ENCODE measurements at places on chromosomes 1 and 21.

GRCh38 chr1:9639227-9639626 lies 12.3 kb upstream of the PIK3CD start:
- no peak overlapping the region for H3K27ac ChIP-seq
- H3K27me3 ChIP-seq = peaks cover 3% of the 10 kb centered on the region
- H3K4me1 ChIP-seq = no peaks in the 10 kb centered on the region
- H3K4me3 ChIP-seq = no peak overlapping the region
- no peak for DNase-seq

- no peak overlapping the region for H3K4me3 ChIP-seq
- no peaks in the 10 kb centered on the region for H3K36me3 ChIP-seq
- no peak overlapping the region for H3K27ac ChIP-seq
- DNase-seq = no peak
Measured at GRCh38 chr1:101262630-101263348, 26.0 kb downstream of the S1PR1 start.

DNA sequence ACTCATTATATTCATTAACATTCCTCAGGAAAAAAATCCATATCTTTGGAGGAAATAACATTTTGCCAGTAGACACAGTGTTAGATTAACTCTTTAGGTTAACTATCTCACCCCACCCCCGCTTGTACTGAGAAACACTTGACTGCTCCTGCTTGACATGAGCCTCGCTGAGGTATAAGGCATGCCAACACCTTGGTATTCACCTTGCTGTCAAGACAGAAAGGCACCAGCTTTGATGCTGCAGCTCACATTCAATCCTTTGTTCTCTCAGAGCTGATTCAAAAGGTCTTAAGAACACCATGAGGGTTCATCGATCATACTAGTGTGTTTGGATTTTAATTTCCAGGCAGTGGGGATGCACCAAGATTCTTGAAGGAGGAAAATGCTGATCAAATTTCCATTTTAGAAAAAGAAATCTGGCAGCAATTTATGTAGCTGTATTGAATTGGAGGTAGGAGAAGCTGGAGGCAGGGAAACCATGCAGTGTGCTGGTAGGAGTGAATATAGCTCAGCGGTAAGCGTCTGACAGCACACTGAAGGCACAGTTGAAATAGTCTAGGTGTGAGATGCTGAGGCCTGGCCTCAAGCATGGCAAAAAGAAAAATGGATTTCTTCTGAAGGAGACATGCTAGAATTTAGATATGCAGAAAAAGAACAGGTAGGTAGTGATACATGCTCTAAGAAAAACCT lies 108.0 kb upstream of the ST6GALNAC5 start:
- no peak overlapping the region for H3K4me3 ChIP-seq
- H3K4me1 ChIP-seq = no peaks in the 10 kb centered on the region
- H3K27ac ChIP-seq = no peak overlapping the region
- DNase-seq = no peak

- H3K27ac ChIP-seq = no peak overlapping the region
- no peaks in the 10 kb centered on the region for H3K4me1 ChIP-seq
- no peak overlapping the region for H3K4me3 ChIP-seq
Measured at GRCh38 chr21:44751799-44752636, 40.6 kb upstream of the TSPEAR start.

GRCh38 chr1:44315521-44315920 lies 39.5 kb downstream of the ERI3 start:
- H3K36me3 ChIP-seq = peaks cover 3% of the 10 kb centered on the region
- no peak for DNase-seq
- H3K4me3 ChIP-seq = no peak overlapping the region
- H3K27ac ChIP-seq = no peak overlapping the region

- peaks cover 4% of the 10 kb centered on the region for H3K4me1 ChIP-seq
- H3K27me3 ChIP-seq = peaks cover 9% of the 10 kb centered on the region
- no peaks in the 10 kb centered on the region for H3K36me3 ChIP-seq
- H3K4me3 ChIP-seq = no peak overlapping the region
Measured at GRCh38 chr1:22418933-22419382, 32.7 kb upstream of the ZBTB40 start.

- no peak overlapping the region for H3K4me3 ChIP-seq
- DNase-seq = no peak
- H3K36me3 ChIP-seq = peaks cover 24% of the 10 kb centered on the region
- H3K27me3 ChIP-seq = no peaks in the 10 kb centered on the region
- H3K4me1 ChIP-seq = peaks cover 3% of the 10 kb centered on the region
Measured at GRCh38 chr1:31663622-31664452, 19.2 kb upstream of the PEF1 start.

DNA sequence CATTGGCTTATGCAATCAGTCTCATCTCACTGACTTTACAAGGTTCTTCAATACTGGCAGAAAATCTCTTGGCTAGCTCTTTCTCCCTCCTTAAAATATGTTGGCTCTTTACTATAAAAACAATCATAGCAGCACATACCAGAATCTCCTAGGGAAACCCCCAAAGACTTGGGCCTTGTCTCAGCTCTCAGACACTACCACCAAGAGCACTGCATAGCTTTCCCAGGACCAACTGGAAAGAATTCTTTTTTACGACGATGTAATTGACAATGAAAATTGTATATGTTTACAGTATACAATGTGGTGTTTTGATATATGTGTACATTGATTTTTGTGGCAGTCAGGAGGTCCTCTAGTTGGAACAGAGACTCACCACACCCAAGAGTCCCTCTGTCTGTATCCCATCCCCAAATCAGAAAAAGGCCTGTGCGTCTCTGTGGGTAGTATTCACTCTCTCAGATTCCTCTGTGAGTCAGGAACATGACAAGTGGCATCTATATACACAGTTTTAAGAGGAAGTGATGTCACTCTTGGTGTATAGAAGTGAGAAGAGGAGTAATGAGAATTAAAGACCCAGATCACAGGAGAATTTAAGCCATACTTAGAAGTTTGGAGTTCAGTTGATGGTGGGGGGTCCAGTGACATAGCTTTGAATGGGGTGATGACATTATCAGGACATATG lies 21.1 kb downstream of the SMAP2 start:
- no peaks in the 10 kb centered on the region for H3K27me3 ChIP-seq
- no peak for DNase-seq
- H3K36me3 ChIP-seq = no peaks in the 10 kb centered on the region
- no peak overlapping the region for H3K4me3 ChIP-seq
- peaks cover 16% of the 10 kb centered on the region for H3K4me1 ChIP-seq
- no peak overlapping the region for H3K27ac ChIP-seq

DNA sequence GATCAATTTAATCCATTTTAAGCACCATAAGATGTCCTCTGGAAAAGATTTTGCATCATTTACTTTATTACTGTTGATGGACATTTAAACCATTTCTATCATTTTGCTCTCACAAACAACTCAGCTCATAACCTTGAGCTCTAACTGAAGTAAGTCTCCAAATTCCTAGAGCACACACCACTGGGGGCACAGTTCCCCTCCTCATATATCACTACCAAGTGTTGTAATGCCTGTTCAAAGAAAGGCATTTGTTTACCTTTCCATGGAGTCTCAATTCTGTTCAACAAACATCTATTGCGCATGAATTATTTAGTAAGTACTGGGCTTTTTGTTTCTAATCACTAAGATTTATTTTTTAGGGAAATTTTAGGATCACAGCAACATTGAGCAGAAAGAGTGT lies 8.9 kb upstream of the OMA1 start:
- H3K4me1 ChIP-seq = no peaks in the 10 kb centered on the region
- no peak overlapping the region for H3K4me3 ChIP-seq
- no peak overlapping the region for H3K27ac ChIP-seq
- no peaks in the 10 kb centered on the region for H3K36me3 ChIP-seq
- H3K27me3 ChIP-seq = peaks cover 6% of the 10 kb centered on the region

- no peak for DNase-seq
Measured at GRCh38 chr1:8844501-8845006, 27.1 kb upstream of the RERE start.

GRCh38 chr1:227190321-227190720 lies 128.0 kb downstream of the CDC42BPA start:
- peaks cover 2% of the 10 kb centered on the region for H3K4me1 ChIP-seq
- H3K36me3 ChIP-seq = no peaks in the 10 kb centered on the region
- DNase-seq = peak; percentile 45
- no peak overlapping the region for H3K4me3 ChIP-seq
- H3K27me3 ChIP-seq = no peaks in the 10 kb centered on the region

DNA sequence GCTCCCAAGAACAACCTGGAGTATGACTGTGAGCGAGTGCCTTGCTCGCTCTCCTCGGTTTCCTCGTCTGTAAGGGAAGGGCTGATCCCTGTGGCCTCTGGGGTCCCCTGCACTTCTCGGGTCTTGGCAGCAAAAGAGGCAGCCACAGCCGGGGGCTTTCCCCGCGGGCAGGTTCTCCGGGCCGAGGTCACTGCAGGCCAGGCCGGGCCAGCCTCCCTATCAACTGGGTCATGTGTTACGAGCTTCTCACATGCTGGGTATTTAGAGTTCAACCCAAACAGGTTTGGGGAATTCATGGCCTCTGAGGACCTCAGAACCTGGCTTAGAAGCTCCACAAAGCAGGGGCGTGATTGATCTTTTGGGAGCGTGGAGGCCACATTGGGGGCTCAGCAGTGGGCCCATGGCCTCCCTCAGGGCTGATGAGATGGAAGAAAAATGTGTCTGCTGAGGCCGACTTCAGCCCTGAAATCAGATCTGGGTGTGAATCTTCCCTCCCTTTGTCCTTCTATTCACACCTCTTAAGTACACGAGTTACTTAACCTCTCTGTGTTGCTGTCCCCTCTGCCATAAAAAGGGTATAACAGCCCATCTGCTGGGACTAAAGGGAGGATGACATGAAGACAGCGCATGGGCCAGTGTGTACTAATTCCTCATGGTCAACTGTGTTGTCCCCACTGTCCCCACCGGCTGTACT lies 103.7 kb downstream of the PRDM2 start:
- no peak overlapping the region for H3K4me3 ChIP-seq
- H3K4me1 ChIP-seq = no peaks in the 10 kb centered on the region
- no peak for DNase-seq
- no peaks in the 10 kb centered on the region for H3K27me3 ChIP-seq

- no peaks in the 10 kb centered on the region for H3K4me1 ChIP-seq
- H3K27ac ChIP-seq = no peak overlapping the region
- no peaks in the 10 kb centered on the region for H3K36me3 ChIP-seq
- no peak for DNase-seq
Measured at GRCh38 chr1:18199462-18199861, 91.9 kb downstream of the IGSF21 start.
